ENCODE measurements at places on chromosomes 3 and 15.

DNA sequence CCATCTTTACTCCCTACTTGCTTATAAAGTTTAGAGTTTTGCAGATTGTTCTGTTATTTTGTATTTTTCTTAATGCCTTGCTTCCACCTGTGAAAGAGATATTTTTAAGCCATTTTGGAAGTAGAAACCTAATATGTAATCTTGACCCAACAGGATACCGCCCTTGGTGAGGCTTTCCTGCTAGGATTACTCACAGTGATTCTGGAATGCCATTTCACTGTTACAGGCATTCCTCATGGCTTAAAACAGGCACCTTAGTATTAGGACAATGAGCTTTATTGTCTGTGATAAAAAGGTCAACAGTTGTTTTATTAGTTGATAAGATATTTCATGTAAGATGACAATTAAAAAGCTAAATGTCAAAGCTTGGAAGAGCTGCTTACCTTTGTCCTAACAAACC is 58.2 kb downstream of the PHLDB2 start:
- no peak for DNase-seq

GRCh38 chr3:172592898-172593669 is 69.9 kb upstream of the TNFSF10 start:
- no peak for DNase-seq

DNA sequence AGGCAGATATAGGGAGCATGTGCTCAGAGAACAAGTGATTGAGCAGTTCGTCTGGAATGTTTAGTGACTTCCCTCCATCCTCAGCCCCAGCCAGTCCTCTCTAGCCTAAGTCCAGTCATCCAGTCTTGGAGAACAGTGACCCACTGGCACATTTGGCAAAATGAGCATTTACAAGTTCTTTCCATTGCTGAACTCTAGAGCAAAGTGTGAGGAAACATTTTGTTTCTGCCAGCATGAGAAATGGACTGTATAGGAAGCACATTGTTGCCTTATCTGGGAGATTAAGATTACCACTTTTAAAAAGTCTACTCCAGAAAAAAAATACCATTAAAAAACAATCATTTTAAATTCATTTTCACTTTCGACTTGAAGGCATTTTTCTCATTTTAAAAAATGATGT is 353.6 kb downstream of the SHQ1 start:
- no peak for DNase-seq

DNA sequence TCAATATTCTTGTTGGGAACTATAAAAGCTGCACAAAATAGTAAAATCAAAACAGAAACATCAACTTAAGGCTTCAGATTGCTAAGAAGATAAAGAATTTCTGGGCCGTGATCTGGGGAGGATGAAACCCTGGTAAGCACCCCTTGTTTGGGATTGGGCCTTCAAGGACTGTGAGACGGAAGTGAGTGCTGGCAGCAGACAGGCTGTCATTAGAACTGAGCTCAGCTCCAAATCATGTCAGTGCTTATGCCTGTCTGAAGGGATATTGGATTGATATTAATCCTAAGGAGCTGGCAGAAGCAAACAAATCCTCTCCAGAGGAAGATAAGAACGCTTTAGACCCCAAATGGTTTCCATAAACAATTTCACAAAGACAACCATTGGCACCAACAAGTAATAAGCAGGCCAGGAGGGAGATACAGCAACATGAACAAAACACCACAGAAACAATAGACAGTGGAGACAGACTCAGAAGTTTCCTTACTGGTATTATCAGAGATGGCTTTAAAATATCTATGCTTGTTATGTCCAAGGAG is 72.6 kb upstream of the CTXND1 start:
- DNase-seq = no peak

- DNase-seq = no peak
These were observed 6.8 kb upstream of the PRSS50 start for GRCh38 chr3:46724424-46724823.

- DNase-seq = peak; percentile 6
These were observed 59.4 kb downstream of the SLC6A6 start for GRCh38 chr3:14461748-14462324.

Data from NCI-H2171 treated with DMSO at 0.1 percent for 48 hours (cell line).